ENCODE measurements at places on chromosomes 7 and 10. TPM values are rescaled to one million over a fixed set of nuclear protein-coding genes. Genes with fewer than 3 reads are reported as not detected.

Gene WNT2
- 1.3 TPM for total RNA-seq

Gene EBLN1
- not detected for total RNA-seq

Gene MEOX2
- 0.83 TPM for total RNA-seq

Gene ACTR1A
- total RNA-seq = 174 TPM

Gene AKAP9
- 51.8 TPM for total RNA-seq

Gene MOGAT3
- not detected for total RNA-seq

Gene FAM241B
- 0.29 TPM for total RNA-seq

Gene TCAF2
- total RNA-seq = 2.6 TPM

Gene SPAG6
- total RNA-seq = 0.15 TPM

Gene CUX1
- 51.3 TPM for total RNA-seq

Gene NUDT13
- 1.2 TPM for total RNA-seq

Gene LBX1
- not detected for total RNA-seq

Gene CPXM2
- 43.8 TPM for total RNA-seq

Gene EGFR
- total RNA-seq = 88.3 TPM

Gene NKX1-2
- under 0.01 TPM for total RNA-seq

Gene ELMO1
- 0.73 TPM for total RNA-seq

Gene CNTNAP2
- 0.15 TPM for total RNA-seq

Gene HMX2
- total RNA-seq = not detected

Gene CPA4
- 8.4 TPM for total RNA-seq

Gene CALHM2
- 51.3 TPM for total RNA-seq

Gene FGF8
- 0.17 TPM for total RNA-seq

Gene PKD2L1
- total RNA-seq = not detected

Gene KCND2
- total RNA-seq = 7.3 TPM

Gene CADPS2
- 29.1 TPM for total RNA-seq

Gene DENND2A
- 69.6 TPM for total RNA-seq

Gene LRRC18
- under 0.01 TPM for total RNA-seq

Gene ATOH7
- total RNA-seq = not detected

Gene PRSS37
- not detected for total RNA-seq

Gene GALNT17
- total RNA-seq = not detected

Gene NPSR1
- total RNA-seq = not detected

Gene MSS51
- total RNA-seq = 1.8 TPM

Gene PON1
- not detected for total RNA-seq

Gene LRRD1
- not detected for total RNA-seq

Gene COG5
- total RNA-seq = 43.8 TPM

Gene MMD2
- not detected for total RNA-seq

Gene RBP3
- total RNA-seq = not detected

Gene GNGT1
- not detected for total RNA-seq

Gene RAB19
- total RNA-seq = not detected

Gene FXYD4
- total RNA-seq = not detected

Gene TACR2
- total RNA-seq = not detected

Gene KIAA1217
- 5.5 TPM for total RNA-seq

Gene OR2A7
- total RNA-seq = 0.33 TPM

Gene C10orf143
- total RNA-seq = 0.87 TPM

Gene UCN3
- not detected for total RNA-seq

Gene IKZF5
- total RNA-seq = 4.8 TPM

Gene CDHR3
- 12.9 TPM for total RNA-seq

Gene NUTM2A
- total RNA-seq = 2.3 TPM

Gene ANXA8
- 0.15 TPM for total RNA-seq

Gene TRIL
- 0.58 TPM for total RNA-seq

Gene RBP4
- total RNA-seq = 0.44 TPM

Gene HPS1
- 38.0 TPM for total RNA-seq
